Ascending aorta (tissue), 2 donors: ENCODE measurements at places on chromosomes 12 and 14. TPM values are rescaled to one million over a fixed set of nuclear protein-coding genes. Genes with fewer than 3 reads are reported as not detected.

DNA sequence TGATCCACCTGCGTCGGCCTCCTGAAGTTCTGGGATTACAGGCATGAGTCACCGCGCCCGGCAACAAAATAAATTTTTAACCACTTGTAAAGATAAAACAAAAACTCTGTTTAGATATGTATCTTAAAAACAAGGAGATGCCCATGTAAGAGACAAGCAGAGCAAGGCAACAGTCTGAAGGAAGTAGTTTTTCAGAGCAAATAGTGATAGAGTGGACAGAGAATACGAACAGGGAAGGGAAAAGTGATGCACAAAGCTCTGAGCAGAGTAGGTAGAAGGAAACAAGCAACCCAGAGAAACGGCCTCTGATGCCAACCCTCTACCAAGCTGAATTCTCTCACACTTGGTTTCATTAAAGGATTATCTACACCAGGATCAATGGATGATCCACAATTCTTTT is 24.8 kb upstream of the CDKL1 start:
- H3K36me3 ChIP-seq = peaks cover 28% of the 10 kb centered on the region
- H3K27ac ChIP-seq = no peak overlapping the region
- H3K27me3 ChIP-seq = no peaks in the 10 kb centered on the region
- no peak for DNase-seq

- peaks cover 8% of the 10 kb centered on the region for H3K36me3 ChIP-seq
- DNase-seq = no peak
- no peaks in the 10 kb centered on the region for H3K4me1 ChIP-seq
- H3K27ac ChIP-seq = no peak overlapping the region
Measured at GRCh38 chr14:104870368-104871144, 5.5 kb downstream of the CEP170B start.

The PYGL gene
- 13.8 TPM for total RNA-seq

DNA sequence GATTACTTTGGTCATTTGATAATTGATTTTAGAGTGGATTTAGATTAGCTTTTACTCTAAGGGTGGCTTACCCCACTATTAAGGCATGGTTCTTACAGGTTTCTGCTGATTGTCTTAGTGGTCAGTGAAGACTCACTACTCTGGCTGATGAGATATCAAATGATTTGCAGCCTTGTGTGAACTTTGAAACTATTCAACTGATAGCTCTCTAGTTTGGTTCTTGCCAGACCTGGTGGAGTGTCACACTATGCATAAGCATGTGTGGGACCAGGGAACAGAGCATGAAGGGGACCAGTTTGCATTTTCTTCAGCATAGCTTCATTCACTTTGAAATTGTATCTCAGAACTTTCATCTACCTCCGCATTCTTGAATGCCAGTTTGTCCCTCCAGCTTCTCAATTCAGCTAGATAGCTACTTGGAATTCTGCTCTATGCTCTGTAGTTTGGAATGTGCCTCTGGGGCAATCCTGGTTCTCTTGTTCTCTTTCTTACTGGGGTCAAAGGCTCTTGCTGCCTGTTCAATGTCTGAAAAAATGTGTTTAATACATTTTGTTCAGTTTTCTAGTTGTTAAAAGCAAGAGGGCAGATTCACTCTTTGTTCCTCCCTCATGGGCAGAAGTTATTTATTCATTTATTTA is 12.7 kb downstream of the SCYL2 start:
- no peak overlapping the region for H3K27ac ChIP-seq
- no peak overlapping the region for H3K4me3 ChIP-seq
- no peaks in the 10 kb centered on the region for H3K27me3 ChIP-seq
- H3K4me1 ChIP-seq = no peaks in the 10 kb centered on the region
- no peak for DNase-seq
- peaks cover 5% of the 10 kb centered on the region for H3K36me3 ChIP-seq

- no peak for DNase-seq
- no peak overlapping the region for H3K4me3 ChIP-seq
- no peak overlapping the region for H3K27ac ChIP-seq
- H3K4me1 ChIP-seq = no peaks in the 10 kb centered on the region
- no peaks in the 10 kb centered on the region for H3K36me3 ChIP-seq
Measured at GRCh38 chr12:28500373-28501024, 310.2 kb downstream of the CCDC91 start.

- H3K4me3 ChIP-seq = no peak overlapping the region
- H3K4me1 ChIP-seq = no peaks in the 10 kb centered on the region
- H3K27me3 ChIP-seq = no peaks in the 10 kb centered on the region
- H3K27ac ChIP-seq = no peak overlapping the region
- no peak for DNase-seq
- H3K36me3 ChIP-seq = peaks cover 35% of the 10 kb centered on the region
Measured at GRCh38 chr14:54424479-54424901, 16.7 kb downstream of the CNIH1 start.

- no peaks in the 10 kb centered on the region for H3K36me3 ChIP-seq
- H3K27me3 ChIP-seq = no peaks in the 10 kb centered on the region
- no peak for DNase-seq
- no peak overlapping the region for H3K27ac ChIP-seq
Measured at GRCh38 chr14:94738751-94739150, 31.2 kb downstream of the GSC start.
